Stimulated activated CD4-positive, alpha-beta T cell treated with anti-CD3 and anti-CD28 coated beads, Interleukin-4, amount 100 ng/mL, for 48 hours (primary cell): ENCODE measurements at places on chromosomes 13 and 19.

DNA sequence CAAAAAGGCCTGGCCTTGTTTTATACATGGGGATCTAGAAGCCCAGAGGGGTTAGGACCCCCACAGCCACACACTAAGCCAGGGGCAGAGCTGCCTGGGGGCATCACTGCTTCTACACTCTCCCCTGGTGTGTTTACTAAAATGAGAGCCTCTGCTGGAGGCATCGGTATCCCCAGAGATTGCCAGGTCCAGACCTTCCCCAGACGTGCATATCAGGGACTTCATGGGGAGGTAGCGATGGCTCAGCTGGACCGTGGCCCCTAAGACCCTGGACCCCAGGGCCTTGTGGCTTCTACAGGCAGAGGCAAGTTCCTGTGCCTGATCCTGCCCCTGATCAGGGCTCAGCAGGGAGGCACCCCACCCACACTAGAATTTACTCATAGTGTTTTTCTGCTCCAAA, 13.5 kb downstream of the CLPTM1 start:
- no peak for DNase-seq

DNA sequence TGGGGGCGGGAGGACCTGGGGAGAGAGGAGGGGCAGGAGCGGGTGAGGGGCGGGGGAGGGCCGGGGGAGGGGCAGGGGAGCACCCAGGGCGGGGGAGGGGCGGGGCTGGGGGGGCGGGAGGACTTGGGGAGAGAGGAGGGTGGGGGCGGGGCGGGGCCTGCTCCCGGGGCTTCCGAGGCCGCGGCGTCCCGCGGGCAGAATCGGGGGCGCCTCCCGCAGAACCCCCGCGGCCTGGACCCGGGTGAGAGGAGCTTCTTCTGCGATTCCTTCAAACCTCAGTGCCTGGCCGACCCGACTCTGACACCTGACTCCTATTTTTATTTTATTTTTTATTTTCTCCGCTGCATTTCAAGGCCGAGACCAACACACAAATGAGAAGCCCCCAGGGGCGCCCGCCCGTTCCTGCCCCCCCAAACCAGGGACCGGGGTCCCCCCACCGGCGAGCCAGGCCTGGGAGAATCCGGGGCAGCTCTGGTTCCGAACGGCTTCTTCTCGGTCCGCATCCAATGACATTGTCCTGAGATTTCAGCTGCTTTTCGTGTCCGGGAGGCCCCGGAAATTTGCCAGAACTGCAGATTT, 470 bp upstream of the GRTP1 start:
- DNase-seq: no peak

GRCh38 chr13:65497265-65497664, 1732.9 kb downstream of the PCDH9 start:
- DNase-seq: no peak

- no peak for DNase-seq
Observed at GRCh38 chr13:110301606-110302553, 5.1 kb downstream of the COL4A1 start.

DNA sequence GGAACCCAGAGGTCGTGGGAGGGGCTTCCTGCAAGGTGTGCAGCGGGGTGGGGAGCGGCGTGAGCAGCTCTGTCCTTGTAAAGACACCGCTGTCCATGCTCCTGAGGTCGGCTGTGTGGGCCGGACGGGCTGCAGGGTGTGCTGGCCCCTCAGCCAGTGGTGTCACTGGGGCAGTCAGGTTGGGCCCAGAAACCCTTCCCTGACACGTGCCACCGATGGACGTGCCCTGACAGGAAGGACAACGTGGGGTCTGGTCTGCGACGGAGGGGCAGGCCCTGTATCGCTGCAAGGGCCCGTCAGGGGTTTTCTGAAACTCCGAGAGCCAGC, 4.2 kb upstream of the RPS15 start:
- no peak for DNase-seq

- no peak for DNase-seq
Observed at GRCh38 chr13:91405240-91405639, 6.8 kb downstream of the GPC5 start.

GRCh38 chr13:99548448-99548847, 47.2 kb downstream of the TM9SF2 start:
- no peak for DNase-seq

DNA sequence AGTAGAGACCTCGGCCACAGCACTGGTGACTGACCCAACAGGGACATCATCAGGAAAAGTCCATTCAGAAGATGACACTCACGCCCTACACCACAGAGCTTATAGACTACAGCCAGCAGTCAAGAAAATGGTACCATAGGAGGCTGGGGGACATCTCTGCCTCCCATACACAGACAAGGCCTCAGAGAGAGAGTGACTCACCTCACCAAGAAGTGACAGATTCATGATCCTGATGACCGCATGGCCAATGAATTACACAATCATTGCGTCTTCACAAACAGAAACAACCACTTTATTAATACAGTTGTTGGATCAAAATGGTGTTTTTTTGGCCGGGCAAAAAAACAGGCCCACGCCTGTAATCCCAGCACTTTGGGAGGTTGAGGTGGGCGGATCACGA, 260.8 kb upstream of the TSHZ3 start:
- no peak for DNase-seq
